ENCODE measurements at places on chromosomes 13 and 19. TPM values are rescaled to one million over a fixed set of nuclear protein-coding genes. Genes with fewer than 3 reads are reported as not detected.
A peak's percentile ranks its signal among the peaks of the same experiment; 100 is the strongest.

DNA sequence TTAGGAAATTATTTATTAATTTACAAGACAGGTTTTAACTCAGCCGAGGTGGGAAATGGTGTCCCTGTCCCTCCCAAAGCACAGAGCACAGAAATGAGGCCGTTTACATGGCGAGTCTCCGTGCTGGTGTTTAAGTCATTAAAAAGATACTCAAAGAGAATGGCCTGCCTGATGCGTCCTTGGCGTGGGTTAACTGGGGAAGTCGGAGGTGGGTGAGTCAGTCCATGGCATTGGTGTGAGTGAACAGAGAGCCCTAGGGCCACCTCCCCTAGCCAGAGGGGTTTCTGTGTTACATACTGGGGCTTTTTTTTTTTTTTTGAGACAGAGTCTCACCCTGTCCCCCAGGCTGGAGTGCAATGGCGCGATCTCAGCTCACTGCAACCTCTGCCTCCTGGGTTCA lies 3.9 kb downstream of the FEM1A start:
- DNase-seq, result no peak

GRCh38 chr13:113560645-113561416 lies 23.7 kb upstream of the TFDP1 start:
- no peak for DNase-seq

Gene IL4I1
- total RNA-seq, result 0.61 TPM

DNA sequence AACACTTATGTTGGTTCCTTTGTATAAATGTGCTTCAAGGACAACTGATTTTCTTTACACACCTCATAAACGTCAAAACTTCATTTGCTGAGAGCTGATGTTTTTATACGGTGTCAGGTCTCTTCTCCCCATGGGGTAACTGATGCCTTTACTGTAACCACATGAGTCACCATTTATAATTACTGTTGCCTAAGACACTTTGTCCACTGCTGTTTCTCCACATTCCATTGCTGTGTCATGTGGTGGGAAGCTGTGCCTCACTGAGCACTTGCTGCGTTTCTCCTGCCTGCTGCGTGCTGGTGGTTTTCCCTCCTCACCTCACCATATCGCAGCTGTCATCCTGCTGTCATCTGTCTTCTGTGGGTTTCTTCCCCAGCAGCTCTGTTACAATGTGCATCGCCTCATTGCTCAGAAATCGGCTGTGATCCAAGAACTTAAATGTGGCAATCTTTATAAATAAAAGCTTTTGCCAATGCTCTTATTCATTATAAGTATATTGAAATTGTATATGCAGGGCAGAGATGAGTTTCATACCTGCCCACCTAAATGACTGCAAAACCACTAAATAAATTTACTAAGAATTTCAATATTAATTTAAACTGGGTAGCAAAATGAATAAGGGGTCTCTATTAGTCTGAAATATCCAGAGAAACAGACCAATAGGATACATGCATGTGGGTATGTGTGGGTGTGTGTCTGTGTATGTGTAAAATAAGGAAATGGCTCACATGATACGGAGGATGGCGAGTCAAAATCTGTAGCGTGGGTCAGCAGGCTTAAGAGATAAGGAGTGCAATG lies 547.0 kb upstream of the SLITRK5 start:
- peak; percentile 48 for DNase-seq

GRCh38 chr19:35232912-35233311 lies 4.4 kb upstream of the FAM187B start:
- no peak for DNase-seq

GRCh38 chr19:21143854-21144253 lies 2.0 kb downstream of the ZNF431 start:
- no peak for DNase-seq

Gene NKPD1
- 0.17 TPM for total RNA-seq

DNA sequence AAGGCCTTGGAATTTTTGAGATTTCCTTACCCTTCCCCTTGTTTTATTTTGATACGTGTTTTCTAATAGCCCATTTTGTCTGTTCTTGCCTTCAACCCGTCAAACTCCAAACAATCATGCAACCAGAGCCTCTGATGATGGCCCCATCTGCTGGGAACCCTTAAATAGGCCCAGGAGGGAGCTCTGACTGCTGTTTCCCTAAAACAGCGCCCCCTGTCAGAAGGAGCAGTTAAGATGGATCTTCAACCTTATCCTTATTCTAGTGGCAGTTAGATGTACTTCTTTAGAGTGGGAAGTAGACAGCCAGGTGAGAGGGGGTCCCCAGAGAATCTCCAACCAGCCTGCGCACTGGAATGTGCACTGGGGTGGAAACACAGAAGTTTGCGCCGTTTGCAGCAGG lies 1031.0 kb upstream of the PCDH9 start:
- DNase-seq, result peak; percentile 58

GRCh38 chr19:45613926-45614725 lies 12.1 kb upstream of the GPR4 start:
- no peak for DNase-seq

DNA sequence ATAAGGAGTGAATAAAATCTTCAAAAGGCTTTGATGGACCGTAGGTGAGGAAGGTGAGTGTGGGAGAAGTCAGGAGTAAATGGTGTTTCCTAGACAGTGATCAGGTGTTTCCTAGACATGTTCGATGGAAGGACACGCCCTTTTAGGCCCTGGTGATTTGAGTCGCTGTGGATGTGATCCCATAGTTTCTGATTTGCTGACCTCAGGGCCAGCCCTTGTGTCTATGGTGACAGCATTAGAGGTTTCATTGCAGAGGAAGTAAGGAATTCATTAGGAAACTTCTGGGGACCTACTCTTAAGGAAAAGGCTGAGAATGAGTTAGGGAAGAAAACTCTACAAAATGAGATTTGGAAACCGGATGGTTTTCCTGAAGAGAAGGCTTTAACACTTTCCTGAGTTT lies 31.5 kb upstream of the RNF113B start:
- no peak for DNase-seq

- no peak for DNase-seq
Measured at GRCh38 chr19:10749435-10750384, 31.8 kb downstream of the DNM2 start.

- DNase-seq, result peak; percentile 59
Measured at GRCh38 chr19:31110336-31110735, 238.9 kb downstream of the TSHZ3 start.

- DNase-seq, result no peak
Measured at GRCh38 chr13:33543089-33543459, 257.5 kb upstream of the STARD13 start.

GRCh38 chr19:14409146-14410023 lies 9.8 kb downstream of the DDX39A start:
- DNase-seq, result no peak

Gene TGFBR3L
- total RNA-seq, result 6.5 TPM

GRCh38 chr13:80173224-80173623 lies 167.7 kb downstream of the SPRY2 start:
- no peak for DNase-seq

DNA sequence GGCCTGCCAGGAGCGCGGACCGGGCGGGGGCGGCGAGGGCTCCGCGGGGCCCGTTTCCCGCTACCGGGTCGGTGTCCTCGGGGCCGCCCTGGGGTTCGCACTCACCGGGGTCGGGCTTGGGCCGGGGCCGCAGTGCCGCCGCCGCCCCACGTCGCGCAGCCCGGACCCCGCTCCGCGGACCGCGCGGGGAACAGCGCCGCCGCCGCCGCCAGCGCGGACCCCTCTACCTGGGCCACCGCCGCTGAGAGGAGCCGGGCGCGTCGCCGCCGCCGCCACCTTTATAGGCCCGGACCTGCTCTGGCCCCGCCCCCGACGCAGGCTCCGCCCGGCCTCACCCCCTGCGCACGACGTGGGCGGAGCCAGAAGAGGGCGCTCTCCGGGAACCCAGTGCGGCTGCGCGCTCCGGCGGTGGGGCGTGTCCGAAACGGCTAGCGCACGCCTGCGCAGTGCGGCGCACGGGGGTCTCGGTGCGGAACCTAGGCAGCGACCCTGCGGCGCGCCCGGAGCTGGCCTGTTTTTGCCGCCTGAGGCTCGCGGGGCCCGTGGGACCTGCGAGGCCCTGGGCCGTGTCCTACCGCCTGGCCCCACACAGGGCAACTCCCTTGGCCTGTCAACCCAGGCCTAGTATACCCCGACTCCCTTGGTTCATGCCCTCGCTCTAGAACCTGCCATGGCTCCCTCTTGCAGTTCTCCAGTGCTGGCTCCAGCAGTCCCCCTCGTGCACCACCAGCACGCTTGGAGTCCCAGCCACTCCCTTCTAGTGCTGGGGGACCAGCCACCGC lies at the start of gene MKNK2:
Gene MKNK2 (minus strand): TSS at position 254 of the 782 bp plus-strand sequence. CDS start 393 bp downstream, outside the sequence.
- DNase-seq, result peak; percentile 88

DNA sequence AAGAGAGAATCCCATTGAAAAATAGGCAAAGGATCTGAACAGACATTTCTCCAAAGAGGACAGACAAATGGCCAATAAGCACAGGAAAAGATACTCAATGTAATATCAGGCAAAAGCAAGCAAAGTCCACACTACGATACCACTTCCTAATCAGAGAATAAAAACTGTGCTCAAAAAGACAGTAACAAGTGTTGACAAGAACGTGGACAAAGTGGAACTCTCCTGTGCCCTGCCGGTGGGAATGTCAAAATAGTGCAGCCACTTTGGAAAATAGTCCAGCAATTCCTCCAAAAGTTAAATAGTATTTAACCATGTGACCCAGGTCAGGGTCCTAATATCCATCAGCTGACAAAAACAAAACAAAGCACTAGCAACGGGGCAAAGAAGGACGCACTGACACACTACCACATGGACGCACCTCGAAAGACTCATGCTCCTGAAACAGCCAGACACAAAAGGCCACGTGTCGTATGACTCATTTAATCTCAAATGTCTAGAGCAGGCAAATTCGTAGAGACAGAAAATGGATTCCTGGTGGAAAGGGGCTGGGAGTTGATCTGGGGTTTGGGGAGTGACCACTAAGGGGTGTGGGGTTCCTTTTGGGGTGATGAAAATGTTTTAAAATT lies 5.2 kb downstream of the MIER2 start:
- DNase-seq, result no peak

Gene ZFR2
- 18.5 TPM for total RNA-seq

GRCh38 chr19:16234552-16235445 lies 37.1 kb downstream of the AP1M1 start:
- DNase-seq, result no peak

Gene ZNF530
- 7.9 TPM for total RNA-seq

DNA sequence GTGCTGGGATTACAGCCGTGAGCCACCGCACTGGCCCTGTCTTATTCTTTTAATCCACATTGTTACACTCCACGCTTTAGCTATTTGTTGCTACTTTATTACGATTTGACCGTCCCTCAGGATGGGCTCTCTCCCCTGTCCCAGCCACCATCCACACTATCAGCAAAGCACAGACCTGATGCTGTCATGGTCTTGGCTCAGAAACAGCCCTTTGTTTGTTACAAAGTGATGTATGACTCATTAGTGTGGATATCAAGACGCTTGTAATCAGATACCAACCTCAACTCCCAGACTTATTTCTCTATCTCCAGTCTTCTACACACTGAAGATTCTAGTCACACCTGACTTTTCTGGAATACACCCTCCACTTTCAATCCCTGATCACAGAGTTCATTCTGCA lies 84.6 kb upstream of the FREM2 start:
- no peak for DNase-seq

- no peak for DNase-seq
Measured at GRCh38 chr13:114096031-114096485, 36.4 kb downstream of the RASA3 start.

- peak; percentile 40 for DNase-seq
Measured at GRCh38 chr19:43560687-43561086, 14.6 kb downstream of the XRCC1 start.

GRCh38 chr13:44819245-44819644 lies 170.0 kb downstream of the NUFIP1 start:
- no peak for DNase-seq

Gene ZNF730
- total RNA-seq, result 21.4 TPM

DNA sequence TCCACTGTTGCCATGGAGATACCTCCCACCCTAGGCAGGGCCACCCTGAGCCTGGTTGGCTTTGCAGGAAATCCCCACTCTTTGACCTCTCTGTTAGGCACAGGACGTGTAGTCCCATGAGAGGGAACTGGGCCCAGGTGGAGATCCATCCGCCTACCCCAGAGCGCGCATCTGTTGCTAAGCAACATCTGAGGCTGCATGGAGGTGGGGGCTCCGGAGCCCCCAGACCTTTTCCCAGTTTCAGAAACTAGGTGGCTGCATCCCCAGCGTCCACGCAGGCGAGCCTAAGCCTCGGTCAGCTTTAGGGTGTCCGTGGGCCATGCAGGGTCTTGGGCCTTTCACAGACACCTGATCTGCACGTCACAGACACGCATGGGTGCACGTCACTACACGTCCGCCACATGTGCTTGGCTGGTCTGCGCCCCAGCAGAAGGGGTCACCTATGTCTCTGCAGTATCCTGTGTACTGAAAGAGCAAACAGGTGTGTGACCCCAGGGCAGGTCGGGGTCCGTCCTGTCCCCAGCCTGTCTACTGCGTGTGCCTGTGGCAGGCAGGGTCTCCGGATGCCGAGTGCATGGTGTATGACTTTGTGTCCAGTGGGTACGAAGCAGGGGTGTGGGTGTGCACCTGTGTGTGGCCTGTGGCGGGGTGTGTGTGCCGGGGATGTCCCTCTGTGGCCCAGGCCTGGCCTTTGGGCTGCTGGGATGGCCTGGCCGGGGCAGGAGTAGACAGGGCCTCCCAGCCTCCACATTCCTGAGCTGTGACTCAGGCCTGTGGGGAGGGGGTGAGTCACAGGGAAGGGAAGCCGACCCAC lies 4.1 kb upstream of the CIRBP start:
- DNase-seq, result peak; percentile 91

Gene TMEM221
- 1.4 TPM for total RNA-seq

Gene IL17D
- total RNA-seq, result 1.6 TPM

DNA sequence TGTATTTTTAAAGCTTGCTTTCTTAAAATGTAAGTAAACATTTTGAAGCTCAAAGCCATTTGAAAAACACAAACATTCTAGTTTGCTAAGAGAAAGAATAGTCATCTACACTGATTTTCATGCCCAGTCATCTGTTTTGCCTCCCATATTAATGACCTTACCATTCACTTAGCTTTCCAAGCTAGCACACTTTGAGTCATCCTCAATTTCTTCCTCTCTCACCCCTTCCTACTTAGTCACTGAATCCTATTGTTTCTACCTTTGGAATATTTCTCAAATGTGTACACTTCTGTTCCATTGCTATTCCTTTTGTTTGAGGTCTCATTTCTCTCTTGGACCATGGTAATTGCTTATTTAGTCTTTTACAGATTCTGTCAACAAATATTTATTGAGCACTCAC lies 7.3 kb upstream of the HS6ST3 start:
- DNase-seq, result no peak

DNA sequence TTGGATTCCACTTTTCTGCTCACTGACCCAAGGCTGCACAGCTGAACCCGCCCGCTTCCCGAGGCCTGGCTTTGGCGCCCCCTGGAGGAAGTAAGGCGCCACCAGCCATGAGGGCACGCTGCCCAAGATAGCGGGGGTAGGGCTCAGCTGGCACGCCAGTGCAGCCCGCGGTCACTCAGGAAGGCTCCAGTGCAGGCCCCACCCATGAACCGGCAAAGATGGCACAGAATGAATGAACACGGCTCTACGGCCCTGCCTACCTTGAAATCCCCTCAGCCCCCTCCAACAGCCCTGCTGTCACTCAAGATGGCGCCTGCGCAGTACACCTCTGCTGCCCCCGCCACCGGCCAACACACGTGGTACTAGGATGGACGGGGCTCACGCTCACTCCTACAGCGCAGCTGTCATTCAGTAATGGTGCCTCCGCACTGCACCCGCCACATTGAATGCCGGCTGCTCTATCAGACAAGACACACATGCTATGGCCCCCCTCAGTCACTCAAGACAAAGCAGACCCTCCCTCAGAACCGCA lies 3.0 kb downstream of the PEG3 start:
- DNase-seq, result no peak

All from H9 (cell line).